ENCODE measurements at places on chromosomes 2 and 18. TPM values are rescaled to one million over a fixed set of nuclear protein-coding genes. Genes with fewer than 3 reads are reported as not detected.

DNA sequence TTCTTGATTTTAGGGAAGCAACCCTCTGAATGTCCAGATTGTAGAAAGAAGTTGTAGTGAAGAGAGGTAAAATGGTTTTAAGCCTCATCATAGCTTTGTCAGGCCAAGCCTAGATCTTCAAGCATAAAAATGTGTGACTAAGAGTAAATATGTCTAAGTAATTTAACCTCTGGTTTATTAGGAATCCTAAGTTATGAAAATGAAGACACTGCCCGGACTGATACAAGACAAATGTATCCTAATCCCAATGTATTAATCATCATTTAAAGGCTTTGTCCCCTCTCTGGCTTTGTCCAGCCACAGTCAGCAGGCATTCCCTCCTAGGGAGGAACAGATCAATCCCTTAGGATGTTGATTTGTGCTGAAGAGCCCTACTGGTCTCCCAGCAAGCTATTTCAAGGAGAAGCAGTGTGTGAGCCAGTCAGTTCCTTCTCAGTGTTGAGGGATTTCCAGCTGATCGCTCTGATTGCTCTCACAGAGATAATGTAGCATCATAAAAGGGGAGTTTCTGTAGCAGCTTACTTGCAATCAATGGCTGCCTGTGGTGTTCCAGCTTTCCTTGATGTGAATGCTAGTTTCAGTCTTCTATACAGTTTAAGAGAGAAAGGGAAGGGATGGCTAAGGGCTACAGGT is 796.1 kb downstream of the EPHA4 start:
- no peak for DNase-seq

Gene EFR3B
- 1.3 TPM for total RNA-seq

DNA sequence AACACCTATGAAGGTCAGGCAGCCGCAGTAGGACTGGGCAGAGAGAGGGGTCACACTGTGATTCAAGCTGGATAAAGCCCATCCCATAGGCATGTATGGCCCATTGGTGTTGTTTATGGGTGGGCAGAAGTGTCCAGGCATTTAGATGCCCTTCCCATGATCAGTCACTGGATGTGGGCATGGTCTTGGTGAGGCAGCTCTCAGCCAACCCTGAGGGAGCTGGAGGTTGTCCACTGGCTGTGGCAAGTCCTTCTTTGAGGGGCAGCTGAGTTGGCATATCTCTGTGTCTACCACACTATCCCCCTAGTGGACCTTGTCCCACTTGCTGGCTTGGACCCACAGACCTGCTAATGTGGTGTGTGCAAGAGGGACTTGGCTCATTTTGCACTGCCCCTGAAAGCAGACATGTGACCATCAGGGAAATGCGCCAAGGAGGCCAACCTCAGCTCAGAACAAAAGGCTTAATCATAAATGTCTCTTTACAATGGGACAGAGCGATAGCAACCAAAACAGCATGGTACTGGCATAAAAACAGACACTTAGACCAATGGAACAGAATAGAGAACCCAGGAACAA is 82.0 kb downstream of the TMEM17 start:
- DNase-seq, result peak; percentile 34

Gene SKOR2
- not detected for total RNA-seq

GRCh38 chr18:10370716-10371115 is 83.7 kb upstream of the APCDD1 start:
- DNase-seq, result no peak

- no peak for DNase-seq
These were observed 645.6 kb downstream of the NYAP2 start for GRCh38 chr2:226045080-226045479.

All from dermis blood vessel endothelial cell (primary cell).